Activated CD4-positive, alpha-beta memory T cell treated with anti-CD3 and anti-CD28 coated beads for 36 hours (primary cell): ENCODE measurements at places on chromosomes 16 and 17. TPM values are rescaled to one million over a fixed set of nuclear protein-coding genes. Genes with fewer than 3 reads are reported as not detected.
A peak's percentile ranks its signal among the peaks of the same experiment; 100 is the strongest.

Gene RASD1
- total RNA-seq = 0.27 TPM

Gene SLFN13
- total RNA-seq = 48.7 TPM

Gene CLEC16A
- 25.5 TPM for total RNA-seq

DNA sequence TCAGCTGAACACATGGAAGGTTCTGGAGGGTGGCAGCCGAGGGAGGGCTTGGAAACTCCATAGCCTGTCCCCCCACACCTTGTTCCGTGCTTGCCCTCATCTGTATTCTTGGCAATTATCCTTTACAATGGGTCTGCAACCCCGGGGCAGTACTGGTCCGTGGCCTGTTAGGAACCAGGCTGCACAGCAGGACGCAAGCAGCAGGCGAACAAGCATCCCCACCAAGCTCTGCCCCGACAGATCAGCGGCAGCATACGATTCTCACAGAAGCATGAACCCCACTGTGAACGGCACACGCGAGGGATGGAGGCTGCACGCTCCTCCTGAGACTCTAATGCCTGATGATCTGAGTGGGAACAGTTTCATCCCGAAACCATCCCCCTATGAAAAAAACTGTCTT, 6.2 kb downstream of the WDR45B start:
- DNase-seq = no peak

DNA sequence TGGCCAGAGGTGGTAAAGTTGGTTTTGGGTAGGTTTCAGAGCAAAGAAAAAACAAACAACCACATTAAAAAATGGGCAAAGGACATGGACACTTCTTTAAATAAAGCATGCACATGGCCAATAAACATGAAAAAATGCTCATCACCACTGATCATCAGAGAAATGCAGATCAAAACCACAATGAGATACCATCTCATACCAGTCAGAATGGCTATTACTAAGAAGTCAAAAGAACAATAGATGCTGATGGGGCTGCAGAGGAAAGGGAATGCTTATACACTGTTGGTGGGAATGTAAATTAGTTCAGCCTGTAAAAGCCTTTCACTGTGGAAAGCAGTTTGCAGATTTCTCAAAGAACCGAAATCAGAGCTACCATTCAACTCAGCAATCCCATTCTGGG, 598.4 kb upstream of the SOX9 start:
- DNase-seq = no peak

DNA sequence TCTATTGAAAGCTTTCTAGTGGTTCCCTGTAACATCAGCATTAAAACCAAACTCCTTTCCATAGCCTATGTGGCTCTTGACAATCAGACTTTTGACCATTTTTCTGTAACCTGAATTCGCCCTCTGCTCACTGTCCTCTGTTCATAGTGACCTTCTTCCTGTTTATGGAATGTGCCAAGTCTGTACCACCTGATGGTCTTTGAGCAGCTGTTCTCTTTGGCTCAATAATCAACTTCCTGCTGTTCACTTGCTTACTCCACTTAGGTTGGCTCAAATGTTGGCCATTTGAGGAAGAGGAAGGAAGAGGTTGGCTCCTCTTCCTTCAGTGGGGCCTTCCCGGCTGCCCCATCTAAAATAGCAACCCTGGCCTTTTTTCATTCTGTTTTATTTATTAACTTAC, 251.5 kb downstream of the CA10 start:
- no peak for DNase-seq

DNA sequence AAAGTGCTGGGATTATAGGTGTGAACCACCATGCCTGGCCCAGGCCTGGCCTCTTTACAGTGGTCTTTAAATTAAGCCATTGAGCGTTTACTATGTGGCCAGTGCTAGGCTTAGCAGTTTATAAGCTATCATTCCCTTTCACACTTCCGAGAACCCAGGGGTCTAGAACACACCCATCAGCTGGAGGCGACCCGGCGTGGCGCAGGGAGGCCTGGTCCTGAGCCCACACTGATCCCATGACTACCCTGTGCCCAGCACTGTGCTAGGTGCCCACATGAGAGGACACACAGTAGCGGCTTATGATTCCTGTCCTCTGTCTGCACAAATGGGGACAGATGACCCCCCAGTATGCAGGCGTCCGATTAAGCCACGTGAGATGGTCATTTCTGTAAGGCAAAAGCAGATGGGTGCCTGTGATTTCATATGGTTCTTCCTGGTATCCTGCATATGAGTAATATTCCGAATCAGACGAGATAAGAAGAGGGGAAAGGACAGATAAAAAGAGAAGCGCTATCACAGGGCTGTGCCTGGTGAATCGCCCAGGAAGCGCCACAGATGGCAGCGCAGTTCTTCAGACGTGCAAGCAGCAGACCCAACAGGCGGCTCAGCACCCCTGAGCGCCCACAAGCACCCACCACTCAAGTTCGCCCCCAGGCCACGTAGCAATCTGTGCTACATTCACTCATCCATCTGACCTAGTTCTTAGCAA, 5.3 kb downstream of the OSGIN1 start:
- DNase-seq = no peak

DNA sequence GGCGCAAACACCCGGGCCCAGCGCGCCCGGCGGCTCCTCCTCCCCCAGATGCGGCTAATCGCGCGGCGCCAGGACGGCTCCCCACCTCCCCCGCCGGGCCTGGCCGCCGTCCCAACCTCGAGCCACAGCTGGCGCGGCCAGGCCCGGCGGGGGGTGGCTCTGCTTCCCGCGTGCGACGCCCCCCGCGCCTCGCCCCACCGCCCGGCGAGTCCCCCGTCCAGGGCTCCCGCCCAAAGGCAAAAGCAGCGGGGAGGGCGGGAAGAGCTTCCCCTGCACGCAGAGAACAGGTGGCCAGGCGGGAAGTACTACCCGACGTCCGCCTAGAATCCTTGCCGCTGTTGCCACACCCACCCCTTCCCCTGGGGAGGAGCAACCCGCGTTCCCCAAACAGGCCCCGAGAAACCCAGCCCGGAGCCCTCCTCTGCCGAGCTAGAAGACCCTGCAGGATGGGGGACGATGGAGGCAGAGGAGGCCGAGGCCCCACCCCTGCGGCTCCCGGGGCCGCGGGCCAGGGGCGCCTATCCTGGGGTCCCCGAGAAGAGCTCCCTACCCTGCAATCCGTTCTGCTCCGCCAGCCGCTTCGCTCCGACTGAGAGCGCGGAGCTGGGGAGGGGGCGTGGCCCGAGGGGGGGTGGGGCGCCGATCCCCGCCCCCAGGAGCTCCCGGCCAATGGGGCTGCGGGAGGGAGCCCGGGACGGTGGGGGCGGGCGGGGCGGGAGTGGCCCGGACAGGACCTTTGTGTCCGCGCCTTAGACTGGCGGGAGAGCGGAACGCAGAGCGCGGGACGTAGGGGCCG, at the start of gene CARHSP1:
Gene CARHSP1 (minus strand): TSS at position 591 of the 796 bp plus-strand sequence. CDS start 9,678 bp downstream, outside the sequence.
- DNase-seq = peak; percentile 90

- peak; percentile 84 for DNase-seq
Observed at GRCh38 chr17:3964203-3965117, at the start of gene ATP2A3. Gene ATP2A3, minus strand, starts transcription at chr17:3964437. Its CDS starts 146 bp downstream, at chr17:3964291.

GRCh38 chr17:35291802-35292201, 48.9 kb downstream of the SLFN5 start:
- DNase-seq = no peak

- DNase-seq = no peak
Observed at GRCh38 chr16:64265756-64266155, 856.1 kb downstream of the CDH11 start.

GRCh38 chr17:58307468-58308172, 21.0 kb downstream of the TSPOAP1 start:
- DNase-seq = no peak

GRCh38 chr17:32520104-32520701, 33.4 kb downstream of the CDK5R1 start:
- peak; percentile 80 for DNase-seq

Gene TBX6
- 2.9 TPM for total RNA-seq

Gene TNRC6A
- 31.7 TPM for total RNA-seq

- peak; percentile 96 for DNase-seq
Observed at GRCh38 chr17:8209907-8210760, at the start of gene AURKB. Gene AURKB, minus strand, starts transcription at chr17:8210575. Its CDS starts 351 bp downstream, at chr17:8210224.

DNA sequence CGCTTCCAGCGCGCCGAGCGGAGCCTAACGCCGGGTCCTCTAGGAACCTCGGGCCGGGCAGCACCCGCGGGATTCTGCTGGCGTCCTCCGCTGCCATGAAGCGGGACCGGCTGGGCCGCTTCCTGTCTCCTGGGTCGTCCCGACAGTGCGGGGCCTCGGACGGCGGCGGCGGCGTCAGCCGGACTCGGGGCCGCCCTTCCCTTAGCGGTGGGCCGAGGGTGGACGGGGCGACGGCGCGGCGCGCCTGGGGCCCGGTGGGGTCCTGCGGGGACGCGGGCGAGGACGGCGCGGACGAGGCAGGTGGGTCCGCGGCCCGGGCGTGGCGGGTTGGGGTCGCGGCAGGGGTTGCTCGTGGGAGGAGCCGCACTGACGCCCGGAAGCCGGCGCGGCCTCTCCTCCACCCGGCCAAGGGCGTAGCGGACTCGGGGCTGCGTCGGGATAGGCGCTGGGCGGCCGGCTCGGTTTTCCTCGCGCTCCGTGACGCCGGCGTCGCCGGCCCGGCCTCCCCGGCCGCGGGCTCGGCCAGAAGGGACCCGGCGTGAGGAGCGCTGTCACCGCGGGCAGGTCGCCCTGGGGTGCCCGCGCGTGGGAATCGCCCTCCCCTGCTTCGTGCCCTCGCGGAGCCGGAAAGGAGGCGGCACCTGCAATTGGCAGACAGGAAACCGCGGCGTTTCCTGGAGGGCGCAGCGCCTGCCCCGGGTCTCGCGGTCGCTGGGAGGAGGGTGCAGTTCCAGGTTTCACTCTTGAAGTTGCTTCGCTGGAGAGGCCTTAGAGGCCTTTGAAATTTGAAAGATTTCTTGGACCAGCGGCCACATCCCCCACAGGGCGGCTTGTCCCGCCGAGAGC, 432 bp downstream of the ZNF276 start:
- DNase-seq = peak; percentile 90

GRCh38 chr17:47276444-47276843, 22.8 kb downstream of the ITGB3 start:
- DNase-seq = no peak

GRCh38 chr17:70217571-70217970, 48.2 kb downstream of the KCNJ2 start:
- no peak for DNase-seq

DNA sequence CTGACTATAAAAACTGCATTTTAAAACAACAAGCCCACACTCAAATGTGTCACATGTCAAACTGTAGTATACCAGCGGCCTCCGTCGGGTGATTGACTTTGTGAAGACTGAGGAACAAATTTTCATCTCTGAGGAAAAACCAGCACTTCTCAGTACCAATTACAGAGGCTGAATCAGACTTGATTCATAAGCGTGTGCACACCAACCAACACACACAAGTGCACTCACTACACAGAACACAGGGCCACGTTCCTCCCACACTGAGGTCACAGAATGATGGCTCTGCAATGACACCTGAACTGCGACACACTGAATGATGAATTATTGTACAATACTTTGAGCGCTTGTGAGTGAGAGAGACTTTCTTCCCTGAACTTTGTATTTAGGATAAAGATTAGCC, 29.6 kb downstream of the XPO6 start:
- DNase-seq = peak; percentile 82

- DNase-seq = peak; percentile 62
Observed at GRCh38 chr16:55944377-55944802, 69.2 kb upstream of the CES5A start.

DNA sequence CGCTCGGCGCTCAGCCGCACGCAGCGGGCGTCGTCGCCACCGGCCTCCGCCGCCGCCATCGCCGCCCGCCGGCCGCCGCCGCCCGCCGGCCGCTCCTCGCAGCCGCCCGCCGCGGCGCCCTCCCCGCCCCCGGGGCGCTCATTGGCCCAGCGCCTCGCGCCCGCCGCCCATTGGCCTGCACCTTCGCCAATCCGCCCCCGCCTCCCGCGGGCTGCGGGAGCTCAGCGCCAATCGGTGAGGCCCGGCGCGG, at the start of gene PGP:
Gene PGP (minus strand): TSS at position 122 of the 250 bp plus-strand sequence. CDS start 63 bp downstream, at position 59.
- no peak for DNase-seq

- no peak for DNase-seq
Observed at GRCh38 chr17:61415374-61416210, 15.9 kb downstream of the TBX2 start.

DNA sequence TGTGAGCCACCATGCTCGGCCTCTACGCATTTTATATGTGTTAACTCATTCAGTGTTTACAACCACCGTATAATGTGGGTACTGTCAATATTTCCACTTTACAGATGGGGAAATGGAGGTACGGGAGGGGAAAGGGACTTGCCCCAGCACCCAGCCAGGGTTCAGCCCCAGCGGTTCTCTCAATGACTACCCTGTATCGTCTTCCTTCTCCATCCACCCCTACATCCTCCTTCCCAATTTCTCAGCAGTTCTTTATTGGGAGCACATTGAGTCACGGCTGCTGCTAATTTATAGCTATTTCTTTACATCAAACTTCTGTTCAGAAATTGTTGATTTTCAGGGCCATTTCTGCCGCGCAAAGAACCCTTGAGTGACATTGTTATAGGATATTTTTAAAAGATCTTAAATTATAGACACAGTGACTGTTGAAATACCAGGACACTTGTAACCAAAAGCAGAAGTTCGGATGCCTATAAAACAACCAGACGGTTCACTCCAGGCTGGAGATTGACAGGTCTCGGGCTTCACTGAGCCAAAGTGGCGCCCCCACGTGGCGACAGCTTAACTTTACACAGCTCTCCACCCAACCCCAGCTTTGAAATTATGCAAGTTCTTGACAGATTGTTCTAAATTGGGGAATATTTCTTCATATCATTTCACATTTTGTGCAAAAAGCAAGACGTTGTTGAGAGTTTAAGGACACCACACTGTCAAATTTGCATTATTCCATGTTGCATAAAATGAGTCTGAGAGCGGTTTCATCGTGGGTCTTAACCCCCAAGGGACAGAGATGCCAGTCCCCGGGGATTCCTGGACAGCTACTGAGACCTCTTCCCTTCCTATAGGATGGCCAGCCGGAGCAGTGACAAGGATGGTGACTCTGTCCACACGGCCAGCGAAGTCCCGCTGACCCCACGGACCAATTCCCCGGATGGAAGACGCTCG, 11.8 kb downstream of the SYT17 start:
- DNase-seq = peak; percentile 62

- DNase-seq = no peak
Observed at GRCh38 chr17:8443756-8444155, 8.1 kb downstream of the NDEL1 start.

GRCh38 chr17:9878786-9879525, 26.1 kb downstream of the RCVRN start:
- DNase-seq = no peak

DNA sequence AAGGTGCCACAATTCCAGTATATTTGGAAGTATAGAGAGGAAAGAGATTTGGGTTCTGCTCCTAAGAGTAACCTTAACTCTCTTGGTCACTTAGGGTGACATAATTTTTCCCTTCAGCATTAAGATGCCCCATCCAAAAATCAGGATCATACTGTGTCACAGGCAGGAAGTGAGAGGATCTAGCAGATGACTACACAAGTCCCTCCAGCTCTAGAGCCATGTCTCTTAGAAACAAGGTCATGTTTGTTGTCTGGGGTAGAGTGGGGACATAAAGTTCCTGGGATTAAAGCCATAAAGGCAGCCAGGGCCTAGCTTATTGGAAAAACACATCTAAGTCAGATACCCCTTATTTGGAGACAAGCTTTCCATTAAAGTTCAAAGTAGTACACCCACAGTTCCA, 2.7 kb downstream of the CCL8 start:
- no peak for DNase-seq
